Esophagus squamous epithelium (tissue), 5 donors: ENCODE measurements at places on chromosomes 7 and 10. TPM values are rescaled to one million over a fixed set of nuclear protein-coding genes. Genes with fewer than 3 reads are reported as not detected.

The GNB2 gene
- 226 TPM for total RNA-seq

The AKR1C8 gene
- not detected for total RNA-seq

The CDHR3 gene
- 0.32 TPM for total RNA-seq

The H2BK1 gene
- total RNA-seq: not detected

The IKZF1 gene
- total RNA-seq: 4.9 TPM

The CUBN gene
- 0.83 TPM for total RNA-seq

The CRPPA gene
- 1.9 TPM for total RNA-seq

The TLX1 gene
- not detected for total RNA-seq

The LRRN3 gene
- not detected for total RNA-seq

The ARL5B gene
- 24.5 TPM for total RNA-seq

The GBX1 gene
- total RNA-seq: not detected

The CYP17A1 gene
- not detected for total RNA-seq

The ITGA8 gene
- total RNA-seq: 1.0 TPM

The SUN3 gene
- not detected for total RNA-seq

The MKX gene
- total RNA-seq: 2.5 TPM

The R3HCC1L gene
- total RNA-seq: 8.1 TPM

The FFAR4 gene
- not detected for total RNA-seq

The THNSL1 gene
- total RNA-seq: 1.0 TPM

The MPP7 gene
- total RNA-seq: 34.5 TPM

The CTAGE15 gene
- total RNA-seq: 2.3 TPM

The FKBP6 gene
- not detected for total RNA-seq

The ACTA2 gene
- 64.6 TPM for total RNA-seq

The IQCE gene
- total RNA-seq: 5.3 TPM

The PDE6C gene
- not detected for total RNA-seq

The HOXA11 gene
- not detected for total RNA-seq

The RBM48 gene
- total RNA-seq: 8.0 TPM

The VSTM4 gene
- 2.6 TPM for total RNA-seq

The GJD4 gene
- total RNA-seq: not detected

The ZNF862 gene
- total RNA-seq: 13.2 TPM

The ACHE gene
- total RNA-seq: 1.2 TPM

The EMX2 gene
- not detected for total RNA-seq

The HOXA2 gene
- total RNA-seq: 1.5 TPM

The PNLIPRP1 gene
- total RNA-seq: not detected

The PRTFDC1 gene
- total RNA-seq: 2.2 TPM
